Hematopoietic multipotent progenitor cell (in vitro differentiated cells): ENCODE measurements at places on chromosomes 6 and 20. TPM values are rescaled to one million over a fixed set of nuclear protein-coding genes. Genes with fewer than 3 reads are reported as not detected.

APOBEC2 gene
- not detected for total RNA-seq

DNA sequence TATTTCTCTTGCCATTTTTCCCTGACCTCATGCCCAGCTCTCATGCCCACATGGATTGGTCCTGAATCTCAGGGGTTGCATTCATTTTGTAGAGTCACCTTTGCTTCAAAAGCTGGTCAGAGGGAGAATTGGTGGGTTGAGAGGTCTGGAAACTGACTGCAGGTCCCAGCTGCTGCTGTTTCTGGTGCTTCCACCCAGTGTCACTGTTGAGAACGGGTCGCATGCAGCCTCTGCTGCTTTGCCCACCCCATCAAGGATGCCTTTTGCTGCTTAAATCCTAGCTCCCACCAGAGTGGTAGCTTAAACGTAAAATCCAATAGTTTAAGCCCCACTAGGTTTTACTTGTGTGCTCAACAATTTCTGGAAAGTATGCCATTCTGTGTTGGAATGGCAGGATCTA, 211.4 kb upstream of the TSHZ2 start:
- DNase-seq = no peak

DNA sequence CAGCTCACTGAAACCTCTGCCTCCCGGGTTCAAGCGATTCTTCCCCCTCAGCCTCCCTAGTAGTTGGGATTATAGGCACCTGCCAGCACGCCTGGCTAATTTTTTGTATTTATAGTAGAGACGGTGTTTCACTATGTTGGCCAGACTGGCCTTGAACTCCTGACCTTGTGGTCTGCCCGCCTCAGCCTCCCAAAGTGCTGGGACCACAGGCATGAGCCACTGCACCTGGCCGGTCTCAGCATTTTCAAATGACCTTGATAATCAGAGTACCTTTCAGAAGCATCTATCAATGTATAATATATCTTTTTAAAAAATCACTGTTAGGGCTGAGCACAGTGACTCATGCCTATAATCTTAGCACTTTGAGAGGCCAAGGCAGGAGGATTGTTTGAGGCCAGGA, 143.0 kb downstream of the DOK5 start:
- DNase-seq = no peak

- no peak for DNase-seq
Measured at GRCh38 chr6:143708889-143709288, 31.1 kb downstream of the PHACTR2 start.

- DNase-seq = no peak
Measured at GRCh38 chr6:19892260-19892659, 55.1 kb downstream of the ID4 start.

GRCh38 chr6:150227281-150227680, 84.4 kb downstream of the PPP1R14C start:
- DNase-seq = no peak
